Activated naive CD8-positive, alpha-beta T cell treated with anti-CD3 and anti-CD28 coated beads, Interleukin-2, amount 10 ng/mL, durations not matched to agents 7 days and 5 days (primary cell): ENCODE measurements at places on chromosomes 7 and 10. TPM values are rescaled to one million over a fixed set of nuclear protein-coding genes. Genes with fewer than 3 reads are reported as not detected.

The TCERG1L gene
- total RNA-seq, result 0.36 TPM

GRCh38 chr7:135152442-135152841 is 4.6 kb downstream of the TMEM140 start:
- H3K36me3 ChIP-seq, result peaks cover 58% of the 10 kb centered on the region
- H3K27ac ChIP-seq, result no peak overlapping the region
- H3K4me3 ChIP-seq, result no peak overlapping the region
- H3K4me1 ChIP-seq, result peaks cover 23% of the 10 kb centered on the region

- H3K4me3 ChIP-seq, result no peak overlapping the region
- H3K4me1 ChIP-seq, result peaks cover 18% of the 10 kb centered on the region
- peaks cover 9% of the 10 kb centered on the region for H3K36me3 ChIP-seq
- no peaks in the 10 kb centered on the region for H3K27me3 ChIP-seq
- DNase-seq, result no peak
Measured at GRCh38 chr10:117353684-117354083, 21.6 kb downstream of the PDZD8 start.

DNA sequence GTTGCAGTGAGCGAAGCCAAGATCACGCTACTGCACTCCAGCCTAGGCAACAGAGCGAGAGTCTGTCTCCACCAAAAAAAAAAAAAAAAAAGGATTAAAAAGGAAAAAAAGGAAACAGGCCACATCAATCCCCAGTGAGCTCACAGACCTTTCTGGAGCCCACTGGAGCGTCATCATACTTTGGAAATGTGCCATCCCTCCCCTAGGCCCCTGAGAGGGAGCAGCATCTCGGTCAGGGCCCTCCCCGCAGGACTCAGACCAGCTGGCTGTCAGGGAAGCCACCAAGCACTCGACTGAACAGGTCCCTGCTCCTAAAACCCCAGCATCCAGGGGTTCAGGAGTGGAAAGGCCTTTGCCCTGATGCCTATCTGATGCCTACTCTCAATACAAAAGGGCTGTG is 97.9 kb upstream of the SH2B2 start:
- H3K27ac ChIP-seq, result no peak overlapping the region
- no peaks in the 10 kb centered on the region for H3K27me3 ChIP-seq
- DNase-seq, result no peak
- H3K36me3 ChIP-seq, result no peaks in the 10 kb centered on the region
- no peak overlapping the region for H3K4me3 ChIP-seq

DNA sequence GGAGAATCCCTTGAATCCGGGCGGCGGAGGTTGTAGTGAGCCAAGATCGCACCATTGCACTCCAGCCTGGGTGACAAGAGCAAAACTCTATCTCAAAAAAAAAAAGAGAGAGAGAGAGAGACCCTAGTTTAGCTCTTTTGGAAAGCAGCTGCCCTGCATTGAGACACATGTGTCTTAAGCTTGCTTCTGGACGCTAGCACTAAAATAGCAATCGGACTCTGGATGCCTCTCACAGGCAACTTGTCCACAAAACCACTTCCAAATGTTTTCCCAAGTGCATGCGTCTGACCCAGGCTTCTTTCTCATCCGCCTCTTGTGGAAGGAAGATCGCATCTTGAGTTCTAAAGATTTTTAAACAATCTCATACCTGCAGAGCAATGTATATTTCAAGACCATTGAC is 182.7 kb downstream of the CUX1 start:
- peaks cover 1% of the 10 kb centered on the region for H3K4me1 ChIP-seq
- H3K27me3 ChIP-seq, result no peaks in the 10 kb centered on the region
- H3K4me3 ChIP-seq, result no peak overlapping the region
- no peak for DNase-seq
- H3K27ac ChIP-seq, result no peak overlapping the region
